ENCODE measurements at places on chromosomes 12 and 14. TPM values are rescaled to one million over a fixed set of nuclear protein-coding genes. Genes with fewer than 3 reads are reported as not detected.
A peak's percentile ranks its signal among the peaks of the same experiment; 100 is the strongest.

Gene CFAP54
- polyA plus RNA-seq = 4.6 TPM

Gene C3AR1
- 4.0 TPM for polyA plus RNA-seq

DNA sequence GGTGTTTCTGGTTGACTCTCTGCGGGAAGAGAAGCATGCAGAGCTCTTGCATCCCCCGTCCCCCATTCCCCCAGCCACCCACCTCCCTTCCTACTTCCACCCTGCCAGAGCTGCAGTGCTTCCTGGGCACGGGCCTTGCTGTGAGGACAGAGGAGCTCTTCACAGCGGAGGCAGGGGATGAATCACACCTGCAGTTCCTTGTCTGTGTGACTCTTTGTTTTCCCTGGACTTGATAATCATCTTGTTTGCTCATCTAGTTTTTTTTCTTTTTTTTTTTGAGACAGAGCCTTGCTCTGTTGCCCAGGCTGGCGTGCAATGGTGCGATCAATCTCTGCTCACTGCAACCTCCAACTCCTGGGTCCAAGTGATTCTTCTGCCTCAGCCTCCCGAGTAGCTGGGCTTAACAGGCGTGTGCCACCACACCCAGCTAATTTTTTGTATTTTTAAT is 27.8 kb downstream of the ANKRD9 start:
- no peak for DNase-seq

- DNase-seq = no peak
Observed at GRCh38 chr12:120241561-120242274, 23.8 kb downstream of the PXN start.

DNA sequence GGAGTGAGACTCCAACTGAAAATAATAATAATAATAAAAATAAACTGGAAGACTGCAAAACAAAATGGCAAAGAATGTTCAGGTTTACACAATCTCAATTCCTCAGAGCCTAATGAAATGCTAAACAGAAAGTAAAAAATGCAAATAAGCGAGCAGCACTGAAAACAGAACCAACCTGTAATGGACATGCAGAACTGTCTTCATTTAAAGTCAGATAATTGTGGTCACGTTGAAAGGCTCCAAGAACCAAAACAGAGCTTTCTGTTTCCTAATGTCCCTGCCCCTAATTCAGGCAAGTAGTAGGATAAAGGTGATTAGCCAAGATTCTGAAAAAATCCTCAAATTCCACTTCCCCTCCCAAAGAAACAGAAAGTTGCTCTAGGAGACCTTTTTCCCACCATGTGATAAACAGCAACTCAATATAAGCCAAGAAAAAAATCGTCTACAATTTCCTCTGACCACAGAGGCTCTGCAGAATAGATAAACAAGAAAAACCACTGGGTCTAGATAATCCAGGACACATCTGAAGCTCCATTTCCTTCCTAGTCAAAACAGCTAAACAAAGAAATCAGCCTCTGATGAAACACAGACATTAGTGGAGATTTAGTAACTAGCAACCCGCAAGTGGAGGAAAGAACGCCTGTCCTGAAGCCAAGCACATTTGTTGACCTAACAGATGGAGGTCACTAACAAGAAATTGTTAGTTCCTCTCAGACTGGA is 3.0 kb downstream of the MIS18BP1 start:
- no peak for DNase-seq

GRCh38 chr14:103846543-103847450 is 578 bp downstream of the PPP1R13B start:
- DNase-seq = no peak

DNA sequence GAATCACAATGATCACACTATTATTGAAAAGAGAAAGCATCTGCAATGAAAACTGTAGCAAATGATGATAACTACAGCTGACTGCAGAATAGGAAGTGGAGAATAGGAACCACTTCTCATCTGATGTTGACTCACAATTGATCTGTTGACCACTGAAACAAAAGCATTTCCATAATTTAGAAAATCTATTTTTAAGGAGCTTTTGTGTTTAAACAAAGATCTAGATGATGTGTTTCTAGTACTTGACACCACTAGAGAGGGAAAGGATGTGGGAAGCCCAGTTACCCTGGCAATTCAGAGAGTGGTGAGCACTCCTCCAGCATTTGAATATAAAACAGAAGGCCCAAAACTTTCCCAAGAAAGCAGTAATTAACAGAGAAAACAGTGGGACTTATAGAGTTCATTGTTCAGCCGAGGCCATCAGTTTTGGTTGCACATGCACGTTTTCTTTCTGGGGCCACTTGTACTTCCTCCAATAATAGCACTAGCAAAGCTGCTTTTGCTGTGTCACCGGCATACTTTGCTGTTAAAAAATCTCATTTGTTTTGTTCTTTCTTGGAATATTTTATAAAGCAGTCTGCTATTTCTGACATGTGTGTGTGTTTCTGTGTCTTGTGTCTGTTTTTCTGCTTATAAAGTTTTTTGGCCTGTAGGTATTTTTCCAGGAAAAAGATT is 76.1 kb upstream of the HECTD1 start:
- DNase-seq = no peak

DNA sequence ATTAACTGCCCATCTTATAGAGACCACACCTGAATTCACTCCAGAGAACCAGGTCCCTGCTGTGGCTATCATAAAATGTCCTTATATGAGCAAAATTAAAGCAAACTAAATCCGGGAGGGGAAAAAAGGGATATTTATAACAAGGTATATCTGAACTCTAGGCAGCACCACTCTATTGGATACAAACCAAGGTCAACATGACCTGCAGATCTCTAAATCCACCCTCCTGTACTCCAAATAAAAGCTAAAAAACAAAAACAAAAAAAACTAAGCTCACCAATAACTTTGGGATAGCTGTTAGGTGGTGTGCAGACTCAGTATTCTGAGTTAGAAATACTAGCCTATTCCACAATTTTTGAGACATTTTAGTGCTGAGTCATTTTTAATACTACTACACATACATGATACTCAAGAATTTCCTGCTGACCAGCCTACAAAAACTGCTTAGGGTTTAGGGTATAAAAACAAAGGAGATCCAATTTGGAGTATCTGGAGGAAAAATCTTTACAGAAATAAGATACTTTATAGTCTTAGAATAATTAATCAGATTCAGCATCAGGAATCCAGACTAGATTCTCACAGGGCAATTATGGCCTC is 46.6 kb upstream of the LTBP2 start:
- DNase-seq = no peak

- DNase-seq = no peak
Observed at GRCh38 chr14:31902002-31902401, 175.1 kb upstream of the ARHGAP5 start.

GRCh38 chr14:50051106-50051505 is 65.3 kb downstream of the VCPKMT start:
- no peak for DNase-seq

DNA sequence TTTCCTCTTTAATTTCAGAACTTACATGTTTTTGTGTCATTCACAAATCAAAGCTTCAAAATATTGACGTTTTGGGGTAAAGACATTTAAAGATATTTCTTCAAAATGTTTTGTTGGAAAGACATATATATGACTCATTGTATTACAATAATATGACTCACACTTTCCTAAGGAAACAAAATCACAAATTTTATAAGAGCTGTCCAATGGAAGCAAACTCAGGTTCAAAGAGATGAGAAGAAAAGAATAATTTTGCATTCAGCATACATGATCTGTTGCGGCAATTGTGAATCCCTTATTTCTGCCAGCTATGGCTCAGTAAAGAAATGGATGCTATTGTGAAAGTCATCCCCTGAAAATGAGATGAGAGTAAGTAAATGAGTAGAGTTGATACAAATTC is 82.7 kb downstream of the GRIP1 start:
- no peak for DNase-seq

- no peak for DNase-seq
Observed at GRCh38 chr12:98591209-98591608, 2.3 kb upstream of the SLC25A3 start.

GRCh38 chr14:101347893-101348777 is 213.2 kb upstream of the DIO3 start:
- no peak for DNase-seq

GRCh38 chr14:58584383-58584782 is 53.4 kb upstream of the DACT1 start:
- DNase-seq = no peak

DNA sequence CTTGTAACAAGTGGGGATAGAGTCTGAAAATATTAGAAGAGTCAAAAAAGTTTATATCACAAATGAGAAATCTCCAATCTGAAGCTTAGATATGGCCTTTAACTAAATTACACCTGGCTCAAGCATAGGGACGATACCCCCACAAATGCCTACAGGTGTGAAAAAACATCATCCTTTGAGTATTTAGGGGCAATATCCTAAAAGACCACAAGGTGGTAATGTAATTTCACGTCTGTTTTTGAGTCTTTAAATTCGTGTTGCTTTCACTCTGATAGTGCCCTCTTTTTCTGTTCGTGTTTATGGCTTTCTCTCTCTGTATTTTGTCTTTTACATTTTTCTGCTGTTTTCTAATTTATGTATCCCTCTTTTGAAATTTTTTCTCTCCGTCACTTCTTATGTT is 84.3 kb downstream of the ETNK1 start:
- no peak for DNase-seq

DNA sequence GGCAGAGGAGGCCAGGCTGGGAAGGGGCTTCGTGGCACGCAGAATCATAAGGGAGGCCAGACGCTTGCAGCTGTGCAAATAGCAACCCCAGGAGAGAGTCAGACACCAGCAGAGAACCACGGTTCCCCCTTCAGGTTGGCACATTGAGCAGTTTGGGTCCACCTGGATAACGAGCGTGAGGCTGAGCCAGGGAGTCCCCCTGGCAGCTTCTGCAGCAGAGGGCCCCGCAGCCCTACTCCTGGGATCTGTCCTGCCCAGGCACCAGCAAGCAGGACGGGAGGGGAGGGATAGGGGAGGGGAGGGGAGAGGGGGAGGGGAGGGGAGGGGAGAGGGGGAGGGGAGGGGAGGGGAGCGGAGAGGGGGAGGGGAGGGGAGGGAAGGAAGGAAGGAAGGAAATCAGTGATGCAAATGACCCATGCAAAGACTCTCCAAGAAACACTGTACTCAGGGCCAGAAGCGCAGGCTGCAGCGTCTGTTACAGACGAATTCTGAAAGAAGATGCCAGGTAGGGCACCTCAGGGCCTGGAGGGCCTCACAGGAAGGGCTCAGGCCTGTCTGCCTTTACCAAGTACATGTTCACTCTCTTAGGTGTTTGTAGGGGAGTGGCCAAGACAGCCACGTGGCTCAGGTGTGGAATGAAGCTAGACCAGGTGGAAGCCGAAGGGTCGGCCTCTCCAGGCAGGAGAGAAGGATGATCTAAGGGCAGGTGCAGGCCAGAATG is 32.3 kb upstream of the MMP17 start:
- DNase-seq = no peak

- peak; percentile 11 for DNase-seq
Observed at GRCh38 chr12:79886917-79887519, 47.9 kb downstream of the PPP1R12A start.

DNA sequence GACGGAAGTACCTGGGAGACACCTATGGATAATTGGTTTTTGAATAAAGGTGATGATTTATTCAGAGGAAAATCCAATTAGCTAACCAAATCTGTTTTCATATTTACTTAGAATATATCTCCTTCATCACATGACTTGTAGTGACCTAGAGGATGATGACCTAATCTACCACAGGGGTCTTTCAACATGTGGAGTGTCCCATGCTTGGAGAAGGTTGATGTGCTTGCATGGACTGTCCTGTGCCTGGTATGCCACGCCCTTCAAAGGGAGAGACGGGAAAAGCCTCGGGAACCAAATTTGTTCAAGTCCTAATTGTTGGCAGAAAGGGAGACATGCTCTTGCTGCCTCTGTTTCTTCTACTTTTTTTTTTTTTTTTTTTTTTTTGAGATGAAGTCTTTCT is 11.8 kb upstream of the PAPLN start:
- no peak for DNase-seq
